Activated CD4-positive, alpha-beta T cell treated with anti-CD3 and anti-CD28 coated beads for 4 hours (primary cell): ENCODE measurements at places on chromosomes 3 and 15.

DNA sequence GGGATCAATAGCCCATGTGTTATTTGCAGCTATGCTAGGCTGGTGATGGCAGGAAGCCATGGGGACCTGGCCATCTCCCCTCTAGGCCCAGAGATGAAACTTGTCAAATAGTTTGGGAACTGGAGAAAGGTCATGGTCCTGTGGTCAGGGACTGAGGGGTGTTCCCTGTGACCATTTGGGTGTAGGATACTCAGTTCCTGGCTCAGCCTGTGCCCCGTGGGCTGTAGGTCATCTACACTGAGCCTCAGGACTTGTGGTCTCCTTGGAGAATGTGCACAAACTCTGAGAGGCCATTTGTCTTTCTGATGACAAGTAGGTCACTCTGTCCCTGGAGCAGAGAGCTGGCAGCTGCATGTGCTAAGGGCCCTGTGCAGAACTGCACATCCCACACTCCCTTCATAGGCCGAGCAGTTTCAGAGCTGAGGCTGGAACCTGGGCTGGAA is 17.5 kb downstream of the GASK1A start:
- no peak for DNase-seq

DNA sequence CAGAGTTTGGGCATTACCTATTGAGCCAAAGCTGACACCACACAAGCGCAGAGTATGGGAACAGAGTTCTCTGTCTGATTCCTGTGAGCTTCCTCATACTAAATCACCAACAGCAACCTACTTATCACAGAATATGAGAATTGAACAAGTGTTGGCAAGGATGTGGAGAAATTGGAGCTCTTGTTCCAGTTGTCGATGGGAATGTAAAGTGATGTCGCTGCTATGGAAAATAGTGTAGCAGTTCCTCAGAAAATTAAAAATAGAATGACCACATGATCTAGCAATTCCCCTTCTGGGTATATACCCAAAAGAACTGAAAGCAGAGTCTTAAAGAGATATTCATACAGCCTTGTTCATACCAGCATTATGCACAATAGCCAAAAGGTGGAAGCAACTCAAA is 33.4 kb downstream of the CD86 start:
- DNase-seq = no peak

DNA sequence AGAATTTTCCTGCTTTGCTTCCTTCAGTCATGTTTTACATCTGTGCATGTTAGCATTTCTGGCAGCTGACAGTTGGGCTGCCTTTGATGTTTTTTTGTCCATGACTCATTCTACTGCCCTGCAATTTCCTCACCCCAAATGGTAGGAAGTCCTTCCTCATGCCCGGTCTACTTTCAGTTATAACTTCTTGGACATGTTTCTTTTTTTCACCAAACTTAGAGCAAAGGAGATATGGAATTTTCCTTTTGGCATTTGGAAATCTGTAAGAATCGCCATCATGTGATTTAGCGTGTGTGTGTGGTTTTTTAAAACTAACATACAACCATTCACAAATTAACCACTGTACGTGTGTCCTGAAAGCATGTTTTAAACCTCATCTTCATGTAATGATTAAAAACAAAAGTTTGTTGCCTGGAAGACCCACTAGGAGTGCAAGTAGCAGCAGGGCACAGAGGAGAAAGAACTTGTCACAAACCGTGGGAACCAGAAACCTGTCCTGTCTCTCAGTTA is 430.7 kb upstream of the CFAP20DC start:
- DNase-seq = no peak

DNA sequence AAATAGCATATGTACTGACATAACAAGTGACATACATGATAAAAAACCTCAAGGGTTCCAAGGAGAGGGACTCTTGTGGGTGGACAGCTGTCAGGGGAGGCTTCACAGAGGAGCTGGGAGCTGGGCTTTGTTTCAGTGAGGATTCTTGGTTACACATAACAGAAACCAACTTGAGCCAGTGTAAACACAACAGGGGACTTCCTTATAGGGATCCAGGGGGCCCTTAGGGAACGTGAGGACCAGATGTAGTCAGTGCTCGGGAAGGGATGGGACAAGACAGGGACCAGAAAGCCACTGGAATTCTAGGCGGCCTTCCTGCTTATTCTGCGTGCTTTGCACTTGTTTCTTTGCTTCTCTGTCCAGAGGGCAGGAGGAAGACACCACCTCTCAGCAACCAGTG is 34.9 kb downstream of the SNAPC5 start:
- no peak for DNase-seq

GRCh38 chr3:37856381-37856780 is 5.3 kb upstream of the CTDSPL start:
- DNase-seq = no peak

DNA sequence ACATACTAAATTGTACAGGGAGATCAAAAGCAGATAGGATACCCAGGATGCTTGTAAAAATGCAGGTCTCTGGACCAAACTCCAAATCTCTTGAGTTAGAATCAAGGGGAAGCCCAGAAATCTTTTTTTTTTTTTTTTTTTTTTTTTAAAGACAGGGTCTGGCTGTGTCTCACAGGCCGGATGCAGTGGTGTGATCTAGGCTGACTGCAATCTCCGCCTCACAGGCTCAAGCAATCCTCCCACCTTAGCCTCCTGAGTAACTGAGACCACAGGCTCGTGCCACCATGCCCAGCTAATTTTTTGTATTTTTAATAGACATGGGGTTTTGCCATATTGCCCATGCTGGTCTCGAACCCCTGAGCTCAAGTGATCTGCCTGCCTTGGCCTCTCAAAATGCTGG is 373.5 kb downstream of the SHQ1 start:
- no peak for DNase-seq

- no peak for DNase-seq
Observed at GRCh38 chr3:105409364-105409763, 42.7 kb downstream of the ALCAM start.

- DNase-seq = no peak
Observed at GRCh38 chr3:150022381-150023238, 51.9 kb upstream of the PFN2 start.

DNA sequence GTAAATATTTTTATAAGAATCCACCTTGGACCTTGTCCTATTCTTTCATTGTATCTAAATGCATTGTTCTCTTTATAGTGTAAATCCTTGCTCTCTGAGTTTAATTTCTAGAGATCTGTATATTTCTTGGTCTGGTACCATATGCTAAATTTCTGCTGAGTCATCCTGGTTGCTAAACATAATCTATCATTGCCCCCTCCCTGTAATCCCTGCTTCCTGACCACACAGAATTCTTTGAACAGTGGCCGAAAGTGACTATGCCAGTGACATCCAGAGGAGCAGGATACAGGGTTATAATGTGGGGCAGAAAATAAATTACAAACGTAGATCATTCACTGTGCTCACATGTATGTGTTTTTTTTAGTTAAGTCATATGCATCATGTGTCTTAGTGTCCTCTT is 143.1 kb downstream of the DIPK2A start:
- DNase-seq = no peak

DNA sequence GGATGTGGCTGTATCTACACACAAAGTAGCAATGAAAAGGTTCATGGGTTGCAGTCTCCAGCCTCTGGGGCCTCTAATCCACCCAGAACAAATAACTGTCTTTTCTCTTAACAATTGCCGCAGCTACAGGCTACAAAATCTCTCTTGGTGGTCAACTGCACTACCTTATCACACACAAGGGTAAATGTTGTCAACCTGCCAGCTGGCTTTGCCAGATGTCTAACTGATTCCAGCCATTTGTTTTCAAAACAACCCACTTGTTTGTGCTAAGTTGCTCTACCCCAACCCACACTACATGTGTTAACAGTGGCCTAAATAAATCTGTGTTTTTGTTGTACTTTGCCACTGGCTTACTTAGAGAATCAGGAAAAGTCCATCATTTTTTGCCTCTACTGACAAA is 447.3 kb downstream of the TAFA4 start:
- no peak for DNase-seq

DNA sequence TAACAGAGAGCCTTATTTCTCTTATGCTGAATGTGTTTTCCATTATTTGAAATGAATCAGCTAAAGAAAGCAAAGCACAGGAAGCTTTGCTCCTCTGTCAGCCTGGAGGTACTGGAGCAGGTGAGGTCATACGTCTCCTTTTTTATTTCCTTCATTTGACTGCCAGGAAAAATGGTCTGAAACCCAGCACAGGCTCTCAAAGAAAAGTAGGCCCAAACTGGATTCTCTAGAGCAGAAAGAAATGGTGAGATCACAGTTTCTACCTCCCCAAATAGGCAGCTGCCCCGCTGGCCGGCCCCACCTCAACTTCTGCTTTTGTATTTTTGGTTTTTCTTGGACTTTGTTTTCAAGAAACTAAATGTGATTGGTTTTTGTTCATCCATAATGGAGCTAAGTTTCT is 95.1 kb downstream of the RPL39L start:
- no peak for DNase-seq

- DNase-seq = no peak
Observed at GRCh38 chr3:63762180-63762579, 56.9 kb upstream of the C3orf49 start.

- no peak for DNase-seq
Observed at GRCh38 chr15:41011055-41011815, 58.0 kb downstream of the CHAC1 start.

GRCh38 chr3:64796607-64797399 is 109.0 kb upstream of the ADAMTS9 start:
- no peak for DNase-seq

- DNase-seq = no peak
Observed at GRCh38 chr3:130960139-130960795, 66.4 kb downstream of the ASTE1 start.

DNA sequence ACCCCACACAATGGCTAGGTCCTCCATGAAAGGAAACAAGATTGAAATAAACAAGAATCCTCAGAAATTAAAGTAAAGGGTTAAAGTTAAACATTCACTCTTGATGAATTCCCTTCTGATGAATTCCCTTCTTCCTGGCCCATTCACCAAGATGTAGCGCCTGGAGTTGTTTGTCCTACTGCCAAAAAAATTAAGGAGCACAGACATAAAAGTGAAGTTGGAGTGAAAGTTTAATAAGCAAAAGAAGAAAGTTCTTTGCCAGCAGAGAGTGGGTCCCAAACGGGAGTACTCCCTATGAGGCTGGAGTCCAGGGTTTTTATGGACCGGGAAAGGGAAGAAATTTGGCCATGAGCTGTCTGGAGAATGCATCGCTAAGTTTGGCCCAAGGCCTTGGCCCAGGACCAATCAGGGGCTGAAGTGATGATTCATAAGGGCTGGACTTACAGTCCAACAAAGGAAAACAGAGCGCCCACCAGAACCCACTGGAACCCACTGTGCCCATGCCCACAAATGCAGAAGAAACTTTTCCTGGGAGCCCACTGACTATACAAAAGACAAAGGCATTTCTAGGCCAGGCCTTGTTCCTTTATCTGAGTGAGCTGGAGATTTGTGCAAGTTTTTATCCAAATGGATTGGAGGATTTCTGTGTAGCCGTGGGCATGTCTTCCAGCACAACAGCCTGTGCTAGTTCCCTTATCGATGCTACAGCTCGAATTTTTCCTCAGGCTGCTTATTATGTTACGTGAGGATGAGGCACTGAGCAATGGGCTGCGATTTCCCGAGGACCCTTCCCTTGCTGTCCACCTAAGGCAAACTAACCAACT is 1561.6 kb downstream of the OTOL1 start:
- no peak for DNase-seq
